ENCODE measurements at places on chromosomes 1 and 21.

GRCh38 chr1:177302357-177303044, 131.7 kb downstream of the BRINP2 start:
- no peak for DNase-seq

- DNase-seq, result no peak
Measured at GRCh38 chr21:42265231-42265812, 46.4 kb downstream of the ABCG1 start.

GRCh38 chr1:228006786-228007048, at the start of gene WNT3A:
TSS of gene WNT3A (plus strand) at chr1:228006998. CDS start at chr1:228007129, 131 bp downstream.
- DNase-seq, result no peak

GRCh38 chr1:195604287-195604686, 1004.0 kb downstream of the KCNT2 start:
- no peak for DNase-seq

DNA sequence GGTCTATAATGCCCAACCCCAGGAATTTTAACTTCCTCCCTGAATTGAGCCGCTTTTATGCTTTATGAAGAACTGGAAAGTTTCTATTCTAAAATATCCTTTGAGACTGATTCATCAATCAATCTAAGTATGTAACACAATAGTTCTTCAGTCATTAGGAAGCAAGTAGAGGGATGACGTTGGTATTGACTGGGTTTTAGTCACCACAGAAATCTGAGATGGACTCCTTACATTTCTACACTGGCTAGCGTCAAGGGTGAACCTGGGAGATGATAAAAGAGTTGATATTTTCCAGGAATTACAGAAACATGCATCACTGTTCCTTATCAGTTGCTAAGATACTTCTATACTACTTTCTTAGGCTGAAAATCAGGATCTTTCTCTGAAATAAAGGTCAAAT, 308.0 kb downstream of the HMCN1 start:
- DNase-seq, result no peak

DNA sequence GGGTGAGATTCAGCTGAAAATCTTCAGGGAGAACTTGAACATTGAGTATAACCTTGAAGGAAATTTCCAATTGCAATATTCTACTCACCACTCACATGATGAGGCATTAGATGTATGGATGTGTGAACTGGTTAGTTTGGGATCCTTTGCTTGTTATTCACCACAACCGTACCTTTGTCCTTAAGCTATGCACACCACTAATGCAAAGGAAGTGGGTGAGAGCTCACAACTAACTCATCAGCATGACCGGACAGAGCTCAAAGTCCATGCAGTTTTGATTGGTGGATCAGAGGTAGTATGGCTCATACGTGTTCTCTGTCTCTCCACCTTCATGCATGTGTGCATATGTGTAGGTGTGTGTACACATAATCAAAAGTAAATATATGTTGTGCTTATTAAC, 43.5 kb upstream of the MROH9 start:
- no peak for DNase-seq

DNA sequence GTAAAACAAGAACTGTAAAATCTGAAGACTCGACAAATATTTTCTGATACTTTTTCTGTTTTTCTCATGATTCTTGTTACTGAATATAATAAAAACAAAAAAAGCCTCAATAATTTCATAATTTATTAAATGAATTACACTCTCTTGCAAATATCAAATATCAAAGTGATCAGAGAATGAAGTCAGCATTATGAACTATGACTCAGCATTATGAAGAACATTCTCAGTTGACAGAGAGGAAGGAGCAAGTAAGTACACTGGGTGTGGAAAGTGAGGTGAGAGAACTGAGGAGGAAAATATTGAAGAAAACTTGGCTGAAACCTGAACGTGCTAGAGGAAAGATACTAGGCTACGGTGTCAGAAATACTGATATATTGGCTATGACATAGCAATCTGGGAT, 529.5 kb downstream of the KCNT2 start:
- DNase-seq, result no peak

DNA sequence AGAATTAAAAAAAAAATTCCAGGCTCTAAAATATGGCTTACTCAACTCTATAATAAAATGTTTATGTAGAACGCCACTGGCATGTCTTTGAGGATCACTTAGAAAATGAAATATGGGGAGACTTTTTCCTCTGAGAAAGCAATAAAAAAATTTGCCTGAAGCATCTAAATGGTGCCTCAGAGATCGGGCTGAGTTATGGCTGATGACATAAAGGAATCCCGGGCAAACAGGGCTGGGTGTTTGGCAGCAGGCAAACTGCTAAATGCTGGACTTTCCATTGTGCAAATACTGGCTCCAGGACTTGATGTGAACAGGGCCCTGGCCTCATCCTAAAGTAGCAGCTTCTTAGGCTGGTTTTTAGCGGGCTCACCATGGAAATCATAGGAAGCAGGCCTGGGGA, 44.5 kb upstream of the C1orf87 start:
- DNase-seq, result no peak

- DNase-seq, result no peak
Measured at GRCh38 chr1:235068158-235069121, 60.2 kb downstream of the TOMM20 start.

DNA sequence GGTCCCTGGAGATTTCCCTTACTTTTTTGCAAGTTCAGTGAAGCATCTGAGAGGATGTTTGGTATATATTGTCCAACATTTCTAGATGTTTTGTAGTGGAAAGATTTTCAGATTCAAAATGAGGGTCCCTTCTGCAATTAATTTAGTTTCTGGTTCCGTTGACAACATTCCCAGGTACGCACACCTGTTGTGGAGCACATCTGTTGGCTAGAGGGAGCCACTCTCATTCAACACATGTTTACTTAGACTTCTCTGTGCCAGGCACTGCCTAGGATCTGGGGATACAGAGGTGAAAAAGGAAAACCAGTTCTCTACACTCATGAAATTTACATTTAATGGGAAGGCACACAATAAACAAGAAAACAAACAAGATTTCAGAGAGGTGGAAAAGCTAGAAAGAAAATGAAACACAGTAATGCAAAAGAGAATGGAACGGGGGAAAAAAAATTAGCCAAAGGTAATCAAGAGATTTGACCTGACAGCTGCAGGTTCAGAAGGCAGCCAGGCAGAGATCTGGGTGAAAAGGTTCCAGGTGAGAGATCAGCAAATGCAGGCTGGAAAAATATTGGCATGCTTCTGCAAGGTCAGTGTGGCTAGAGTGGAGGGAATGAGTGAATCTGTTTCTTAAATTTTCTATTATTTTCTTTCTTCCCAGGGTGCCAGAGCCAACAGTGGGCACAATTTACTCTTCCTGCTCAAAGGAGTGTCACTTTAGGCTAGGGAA, 48.4 kb upstream of the KAZN start:
- DNase-seq, result no peak

GRCh38 chr1:119374208-119374874, 5.8 kb downstream of the HAO2 start:
- DNase-seq, result no peak

- no peak for DNase-seq
Measured at GRCh38 chr1:223716302-223716862, 4.0 kb downstream of the CAPN2 start.

DNA sequence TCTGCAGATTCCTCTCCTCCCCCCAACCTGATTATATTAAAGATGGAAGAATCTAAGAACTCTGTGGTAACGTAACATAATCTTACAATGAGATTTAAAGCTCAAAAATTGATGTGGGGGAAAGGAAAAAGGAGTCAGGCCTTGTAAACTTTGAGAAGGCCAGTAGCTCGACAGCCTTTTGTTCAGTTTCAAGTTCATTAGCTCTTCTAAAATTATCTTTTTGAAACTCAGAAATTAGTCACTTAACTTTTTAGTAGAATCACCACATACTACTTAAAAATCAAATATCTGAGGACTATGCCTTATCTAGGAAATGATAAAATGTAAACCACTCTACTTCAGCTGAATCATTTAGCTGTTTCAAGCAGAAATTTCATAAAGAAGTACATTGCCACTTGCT, 996.2 kb downstream of the AMY1C start:
- DNase-seq, result no peak

GRCh38 chr1:62687421-62687902, 724 bp downstream of the DOCK7 start:
- DNase-seq, result peak; percentile 60
